ENCODE measurements at places on chromosomes 6 and 20.

DNA sequence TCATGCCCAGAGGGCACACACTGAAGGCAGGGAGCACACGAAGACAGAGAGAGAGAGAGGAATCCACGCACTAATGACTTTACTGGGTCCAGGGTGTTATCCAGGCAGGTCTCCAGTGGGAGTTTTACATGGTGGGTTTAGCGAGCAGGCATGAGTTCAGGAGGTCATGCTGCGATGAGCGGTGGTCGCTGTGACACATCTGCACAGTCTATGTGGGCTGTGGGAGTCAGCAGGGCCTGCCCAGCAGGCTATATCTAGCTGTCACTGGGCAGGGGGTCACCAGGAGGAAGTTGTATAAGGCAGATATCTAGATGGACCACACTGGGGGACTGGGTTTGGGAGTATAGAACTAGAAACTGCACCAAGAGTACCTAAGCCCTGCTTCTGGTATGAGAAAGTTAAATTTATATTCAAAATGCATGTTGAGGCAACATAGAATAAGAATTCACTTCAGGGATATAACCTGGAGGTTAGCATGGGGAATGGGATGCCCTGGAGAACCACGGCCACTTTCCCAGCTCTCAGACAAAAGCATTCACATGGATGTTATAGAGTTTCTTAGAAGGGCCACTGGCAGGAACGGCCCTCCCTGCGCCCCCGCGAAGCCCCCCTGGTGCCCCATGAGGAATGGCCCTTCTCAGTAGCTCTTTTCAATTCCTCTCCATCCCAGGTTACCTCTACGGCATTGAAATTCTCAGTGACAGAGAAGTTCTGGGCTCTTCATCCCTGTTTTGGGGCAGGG, 113.9 kb downstream of the RNF144B start:
- no peak for DNase-seq

DNA sequence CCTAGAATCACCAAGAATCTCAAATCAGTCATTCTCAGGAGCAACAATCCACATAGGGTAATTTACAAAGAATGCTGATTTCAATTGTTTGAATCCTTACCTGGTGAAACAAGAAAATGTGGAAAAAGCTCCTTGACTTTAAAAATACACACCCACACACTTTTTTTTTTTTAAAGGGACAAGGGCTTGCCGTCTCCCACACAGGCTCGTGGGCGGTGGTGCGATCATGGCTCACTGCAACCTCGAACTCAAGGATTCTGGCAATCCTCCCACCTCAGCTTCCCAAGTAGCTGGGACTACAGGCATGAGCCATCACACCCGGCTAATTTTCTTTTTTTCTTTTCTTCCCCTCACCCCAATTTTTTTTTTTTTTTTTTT, 30.7 kb downstream of the PARD6B start:
- no peak for DNase-seq

GRCh38 chr20:13611611-13612125, 27.1 kb downstream of the TASP1 start:
- DNase-seq = no peak

DNA sequence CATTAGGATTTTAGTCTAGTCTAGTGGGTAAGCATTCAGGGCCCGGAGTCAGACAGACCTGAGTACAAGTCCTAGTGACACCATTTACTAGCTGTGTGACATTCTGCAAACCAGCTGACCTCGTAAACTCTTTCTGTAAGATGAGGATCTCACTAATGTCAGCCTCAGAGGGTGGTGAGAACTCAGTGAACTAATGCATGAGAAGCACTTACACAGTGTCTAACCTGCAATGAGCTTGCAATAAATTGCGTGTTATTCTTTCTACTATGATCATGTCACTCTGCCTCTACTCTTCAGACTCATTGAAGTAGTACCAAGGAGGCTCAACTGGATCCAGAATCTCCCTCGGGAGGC, 41.1 kb upstream of the ZNF831 start:
- DNase-seq = no peak

DNA sequence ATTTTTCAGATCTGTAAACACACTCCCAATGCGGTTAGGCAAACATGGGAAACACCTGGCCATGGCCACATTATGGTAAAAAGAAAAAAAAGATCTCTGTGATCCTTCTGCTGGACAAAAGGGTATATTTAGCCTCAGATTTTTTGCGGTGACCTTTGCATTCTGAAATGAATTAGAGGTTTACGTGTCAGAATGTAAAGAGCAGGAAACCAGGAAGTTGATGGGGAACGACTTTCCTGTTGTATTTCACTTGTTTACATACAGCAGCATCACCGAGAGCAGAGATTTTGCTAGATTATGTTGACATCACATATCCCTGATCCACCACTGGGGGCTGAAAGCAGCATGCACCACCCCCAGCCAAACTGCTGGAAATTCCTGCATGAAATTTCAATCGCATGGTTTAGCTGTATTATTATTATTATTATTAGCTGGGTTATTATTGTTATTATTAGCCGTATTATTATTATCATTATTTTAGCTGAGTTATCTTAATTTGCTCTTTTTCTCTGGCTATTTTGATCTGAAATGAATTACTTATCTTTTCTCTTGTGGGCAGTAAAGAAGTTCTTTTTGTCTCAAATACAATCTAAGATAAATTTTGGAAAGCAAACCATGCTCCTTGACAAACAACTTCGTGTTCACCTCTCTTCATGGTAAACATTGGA, 189.4 kb downstream of the ZFP64 start:
- DNase-seq = no peak

DNA sequence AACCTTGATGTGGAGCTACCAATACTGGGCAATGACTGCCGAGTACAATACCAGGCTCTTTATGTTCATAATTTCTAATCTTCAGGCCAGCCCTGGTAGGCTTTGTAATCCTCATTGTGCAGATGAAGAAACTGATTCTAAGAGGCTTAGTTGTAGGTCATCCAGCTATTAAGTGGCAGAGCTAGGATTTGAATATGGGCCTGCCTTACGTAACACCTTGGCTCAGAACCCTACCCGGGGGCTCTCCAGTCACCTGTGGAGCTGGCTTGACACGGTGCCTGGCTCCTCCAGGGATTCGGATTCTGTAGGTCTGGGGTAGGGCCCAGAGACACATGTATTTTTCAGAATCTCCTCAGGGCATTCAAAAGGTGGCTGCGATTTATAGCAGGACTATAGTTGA, 515.5 kb downstream of the QKI start:
- no peak for DNase-seq

DNA sequence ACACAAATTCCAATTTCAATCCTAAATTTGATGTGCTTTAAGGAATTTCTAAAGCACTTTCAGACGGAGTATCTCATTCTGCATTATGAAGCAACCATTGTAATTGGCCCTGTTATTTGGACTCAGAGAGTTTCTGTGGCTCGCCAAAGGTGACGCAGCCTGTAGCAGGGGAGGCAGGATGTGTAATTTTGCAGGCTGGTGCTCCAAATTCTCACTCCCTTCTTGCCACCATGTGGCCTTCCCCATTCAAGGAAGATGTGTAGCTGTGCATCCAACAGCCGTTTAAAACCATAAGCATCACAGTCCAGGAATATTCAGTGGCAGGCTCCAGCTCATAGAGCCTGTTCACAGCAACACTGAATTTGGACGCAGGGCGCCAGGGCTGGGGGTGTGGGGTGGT, 45.8 kb downstream of the AGPAT4 start:
- DNase-seq = no peak

DNA sequence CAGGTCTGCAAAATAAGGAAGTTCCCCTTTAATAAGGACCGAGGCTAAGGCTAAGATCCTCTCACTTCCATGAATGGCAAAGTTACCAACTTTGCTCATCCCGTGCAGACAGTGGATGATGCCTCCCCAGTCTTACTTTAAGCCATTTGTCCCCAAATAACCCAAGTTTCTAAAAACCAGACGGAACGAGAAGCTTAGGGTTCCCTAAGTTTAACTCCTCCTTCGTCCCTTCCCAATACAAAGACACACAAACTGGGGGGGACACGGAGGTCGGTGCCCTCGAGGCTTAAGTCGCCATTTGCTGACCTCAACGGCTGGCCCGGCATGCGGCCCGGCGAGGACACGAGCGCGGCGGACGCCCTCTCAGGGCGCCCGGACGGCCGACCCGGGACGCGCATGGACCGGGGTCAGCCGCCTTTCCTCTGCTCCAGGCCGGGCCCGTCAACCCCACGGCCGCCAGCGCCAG, 527 bp downstream of the FBXO30 start:
- no peak for DNase-seq

- no peak for DNase-seq
These were observed 79.4 kb downstream of the DLL1 start for GRCh38 chr6:170211404-170212025.

DNA sequence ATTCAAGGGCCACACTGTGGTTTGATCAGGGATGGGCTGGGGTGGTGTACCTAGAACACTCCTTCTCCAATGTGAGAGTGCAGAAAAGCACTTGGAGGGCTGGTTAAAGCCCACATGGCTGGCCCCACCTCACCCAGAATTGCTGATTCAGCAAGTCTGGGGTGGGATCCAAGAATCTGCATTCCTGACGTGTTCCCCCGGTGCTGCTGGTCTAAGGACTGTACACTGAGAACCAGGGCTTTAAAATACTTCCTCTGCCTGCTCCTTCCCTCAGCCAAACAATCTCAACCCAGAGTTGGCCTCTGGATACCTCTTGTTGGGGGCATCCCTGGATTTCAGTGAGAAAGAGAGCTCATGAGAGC, 13.4 kb upstream of the OCSTAMP start:
- no peak for DNase-seq

- DNase-seq = no peak
These were observed 115.2 kb downstream of the MRPL14 start for GRCh38 chr6:44012078-44012493.

GRCh38 chr6:64415926-64416325, 780.3 kb downstream of the PHF3 start:
- no peak for DNase-seq

DNA sequence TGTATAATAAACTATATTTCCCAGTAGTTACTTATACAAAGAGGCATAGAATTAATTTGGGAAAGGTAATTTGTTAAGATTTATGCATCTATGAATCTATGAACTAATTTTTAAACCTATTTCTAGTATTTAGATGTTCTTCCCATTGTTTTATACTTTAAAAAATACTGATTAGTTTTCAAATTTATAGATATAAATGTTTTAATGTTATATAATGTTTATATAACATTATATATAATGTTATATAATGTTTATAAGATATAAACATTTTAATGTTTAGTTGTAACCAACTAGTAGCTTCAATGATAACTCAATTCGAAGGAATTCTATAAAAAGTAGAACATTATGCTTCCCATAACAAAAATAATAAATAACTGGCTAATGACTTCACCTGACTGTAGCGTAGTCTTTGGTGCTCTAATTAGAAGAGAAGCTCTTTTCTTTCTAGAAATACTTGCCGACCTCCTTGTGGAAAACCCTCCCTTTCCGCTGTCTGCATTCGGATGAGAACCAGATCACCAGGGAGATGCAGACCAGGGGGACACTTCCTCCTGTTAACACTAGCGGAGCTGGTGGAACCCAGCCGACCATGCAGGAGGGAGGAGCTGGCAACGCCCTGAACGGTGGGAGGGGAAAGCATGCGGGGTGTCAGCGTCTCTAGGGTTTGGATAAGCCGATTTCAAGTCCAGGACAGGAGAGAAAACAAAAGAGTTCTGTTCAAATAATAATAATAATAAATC, 158.4 kb downstream of the OR2B2 start:
- peak; percentile 48 for DNase-seq

DNA sequence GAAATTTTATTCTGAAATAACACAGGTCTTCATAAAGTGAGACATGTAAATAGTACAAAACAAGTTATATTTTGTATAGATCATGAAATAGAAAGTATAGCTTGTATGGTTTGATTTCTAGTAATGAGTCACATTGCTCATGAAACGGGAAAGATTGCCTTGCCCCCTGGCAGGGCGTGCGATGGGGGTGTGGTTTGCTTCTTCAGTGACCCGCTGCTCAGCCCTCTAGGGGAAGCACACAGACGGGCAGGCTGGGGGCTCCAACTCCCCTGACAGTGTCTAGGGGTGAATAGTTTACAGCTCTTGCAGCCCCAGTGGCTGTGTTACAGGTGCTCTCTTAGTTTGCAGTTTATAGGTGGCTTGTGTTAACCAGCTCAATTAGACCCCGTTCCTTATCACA, 170.5 kb upstream of the RGS17 start:
- no peak for DNase-seq

GRCh38 chr6:87900160-87900698, 147.4 kb upstream of the SPACA1 start:
- DNase-seq = no peak

- DNase-seq = no peak
These were observed 67.2 kb downstream of the TRIM27 start for GRCh38 chr6:28856620-28857005.

DNA sequence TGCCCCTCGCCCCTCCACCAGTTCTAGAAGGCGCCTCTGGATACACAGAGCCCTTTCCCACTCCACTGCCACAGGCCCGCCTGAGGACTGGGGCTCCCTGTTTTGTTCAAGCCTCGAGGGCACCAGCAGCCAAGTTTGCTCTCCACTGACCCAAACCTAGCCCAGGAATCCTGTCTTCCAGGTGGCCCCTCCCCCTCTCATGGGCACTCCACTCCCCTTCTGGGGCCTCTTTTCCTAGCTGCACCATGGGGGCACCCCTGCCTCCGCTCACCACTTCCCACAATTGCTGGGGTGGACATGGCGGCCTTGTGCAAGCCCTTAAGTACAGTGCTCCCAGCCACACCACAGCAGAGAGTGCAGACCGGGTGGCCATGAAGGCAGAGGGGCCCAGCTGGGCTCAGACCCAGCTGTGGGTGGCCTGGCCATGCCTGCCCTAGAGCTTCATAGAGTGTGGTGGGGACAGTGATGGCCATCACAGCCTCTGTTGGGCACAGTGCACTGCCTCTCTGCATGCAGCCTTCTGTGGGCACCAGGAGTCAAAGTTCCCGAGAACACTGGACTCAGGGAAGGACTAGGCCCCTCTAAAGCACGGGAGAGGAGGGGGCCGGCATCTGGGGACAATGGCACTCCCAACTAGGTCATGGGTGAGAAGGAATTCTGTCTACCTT, 1.3 kb downstream of the MYL9 start:
- DNase-seq = no peak

GRCh38 chr20:19453862-19454261, 241.4 kb downstream of the SLC24A3 start:
- DNase-seq = no peak

DNA sequence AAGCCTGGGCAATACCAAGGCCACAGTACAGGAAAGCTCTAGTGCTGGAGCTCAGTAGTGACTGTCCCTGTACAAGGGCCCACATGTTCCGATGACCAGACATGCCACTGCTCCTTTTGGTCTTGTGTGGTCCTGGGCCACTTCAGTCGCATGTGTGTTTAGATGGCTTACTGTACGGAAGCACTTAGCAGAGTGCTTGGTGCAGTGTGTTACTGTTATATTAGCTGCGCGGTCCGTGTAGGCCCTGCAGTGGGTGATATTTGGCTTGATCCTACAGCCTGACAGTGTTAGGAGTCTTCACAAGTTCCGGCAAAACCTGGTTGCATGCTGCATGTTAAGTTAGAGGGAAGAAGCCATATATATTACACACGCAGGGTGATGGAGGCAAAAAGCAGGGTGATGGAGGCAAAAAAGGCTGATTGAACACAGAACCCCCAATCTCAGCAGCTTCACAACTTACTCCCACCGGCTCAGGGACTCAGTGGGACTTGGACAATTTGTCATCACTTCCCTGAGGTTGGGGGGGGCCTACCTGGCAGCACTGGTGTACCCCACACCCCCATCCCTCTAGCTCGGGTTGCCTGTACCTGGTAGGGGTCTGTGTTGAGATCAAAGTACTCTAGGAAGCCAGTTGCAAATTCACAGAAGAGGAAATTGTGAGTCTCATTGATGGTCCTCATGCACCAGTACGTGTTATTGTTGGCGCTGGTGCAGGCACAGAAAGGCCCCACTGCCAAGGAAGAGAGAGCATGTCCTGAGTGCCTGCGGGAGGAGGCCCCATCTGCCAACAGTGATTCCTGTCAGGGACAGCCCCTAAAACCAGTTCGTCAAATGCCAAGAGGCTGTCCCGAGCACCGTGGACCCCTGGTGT, 122.6 kb downstream of the SULF2 start:
- no peak for DNase-seq
